Fibroblast of lung (primary cell): ENCODE measurements at places on chromosomes 1 and 21.

DNA sequence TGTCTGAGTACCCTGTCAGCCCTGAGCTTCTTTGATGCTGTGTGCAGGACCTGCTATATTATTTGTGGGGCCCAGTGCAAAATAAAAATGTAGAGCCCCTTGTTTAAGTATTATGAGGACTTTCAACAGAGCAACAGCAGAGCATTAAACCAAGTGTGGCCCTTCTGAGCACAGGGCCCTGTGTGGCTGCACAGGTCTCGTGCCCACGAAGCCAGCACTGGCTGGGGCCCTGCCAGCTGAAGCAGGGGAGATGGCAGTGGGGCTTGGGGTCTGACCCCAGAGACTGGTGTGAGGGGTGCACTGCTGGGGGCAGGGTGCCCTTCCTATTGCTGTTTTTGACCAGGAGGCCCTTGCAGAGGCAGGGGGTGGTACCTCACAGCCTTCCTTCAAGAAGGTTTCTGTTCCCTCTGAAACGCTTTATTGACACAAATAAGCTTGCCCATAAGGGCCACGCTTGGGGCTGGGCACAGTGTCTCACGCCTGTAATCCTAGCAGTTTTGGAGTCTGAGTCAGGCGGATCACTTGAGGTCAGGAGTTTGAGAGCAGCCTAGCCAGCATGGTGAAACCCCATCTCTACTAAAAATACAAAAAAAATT is 2.2 kb upstream of the SEMA4A start:
- DNase-seq = peak; percentile 29

DNA sequence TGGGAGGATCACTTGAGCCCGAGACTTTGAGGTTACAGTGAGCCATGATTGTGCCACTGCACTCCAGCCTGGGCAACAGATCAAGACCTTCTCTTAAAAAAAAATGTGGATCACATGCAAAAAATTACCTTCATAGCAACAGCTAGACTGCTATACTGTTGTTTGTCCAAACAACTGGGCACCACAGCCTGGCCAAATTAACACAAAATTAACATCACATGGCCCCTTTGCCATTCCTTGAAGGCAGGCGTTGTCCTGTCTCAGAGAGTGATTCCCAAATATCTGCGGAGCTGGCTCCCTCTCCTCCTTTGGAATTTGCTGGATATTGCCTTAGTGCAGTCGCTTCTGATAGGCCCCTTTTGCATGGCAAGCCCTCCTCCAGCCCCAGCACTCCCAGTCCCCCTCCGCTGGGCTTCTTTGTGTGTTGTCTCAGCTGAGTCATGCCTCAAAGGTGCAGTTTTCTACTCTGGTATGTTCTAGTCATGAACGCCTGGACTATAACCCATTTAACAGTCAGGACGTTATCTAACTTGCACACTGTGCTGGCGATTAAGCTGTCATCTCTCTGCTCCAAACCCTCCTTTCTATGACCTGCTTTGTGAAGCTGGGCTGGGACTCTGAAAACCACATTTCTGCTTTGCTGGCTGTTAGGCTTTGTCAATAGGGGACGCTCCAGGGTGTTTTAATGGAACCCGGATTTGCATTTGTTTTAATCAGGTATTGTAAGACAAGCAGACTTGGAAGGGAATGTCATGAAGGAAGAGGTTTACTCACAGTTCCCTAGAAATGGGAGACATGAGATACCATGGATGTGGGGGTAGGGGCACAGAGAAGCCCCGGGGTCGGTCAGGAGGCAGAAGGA is 20.1 kb upstream of the HPCAL4 start:
- DNase-seq = peak; percentile 55

- DNase-seq = no peak
These were observed 637 bp downstream of the PLXNA2 start for GRCh38 chr1:208243527-208243966.

DNA sequence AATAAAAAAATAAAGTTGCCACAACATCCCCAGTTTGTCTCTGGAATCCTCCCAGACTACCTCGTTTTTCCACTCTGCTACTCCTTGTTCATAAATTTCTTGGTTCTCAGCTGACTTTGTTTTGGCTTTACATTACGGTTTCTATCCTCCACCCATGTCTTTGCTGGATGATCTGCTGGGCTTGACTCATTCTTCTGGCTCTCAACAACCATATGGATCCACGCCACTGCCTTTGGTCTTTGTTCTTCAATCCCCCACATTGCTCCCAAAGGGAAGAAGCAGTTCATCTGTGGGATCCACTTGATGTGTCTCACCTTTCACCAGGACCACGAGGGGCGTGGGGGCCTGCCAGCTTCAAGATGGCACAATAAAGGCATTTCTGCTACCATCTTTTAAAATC is 67.1 kb upstream of the NBL1 start:
- peak; percentile 31 for DNase-seq

DNA sequence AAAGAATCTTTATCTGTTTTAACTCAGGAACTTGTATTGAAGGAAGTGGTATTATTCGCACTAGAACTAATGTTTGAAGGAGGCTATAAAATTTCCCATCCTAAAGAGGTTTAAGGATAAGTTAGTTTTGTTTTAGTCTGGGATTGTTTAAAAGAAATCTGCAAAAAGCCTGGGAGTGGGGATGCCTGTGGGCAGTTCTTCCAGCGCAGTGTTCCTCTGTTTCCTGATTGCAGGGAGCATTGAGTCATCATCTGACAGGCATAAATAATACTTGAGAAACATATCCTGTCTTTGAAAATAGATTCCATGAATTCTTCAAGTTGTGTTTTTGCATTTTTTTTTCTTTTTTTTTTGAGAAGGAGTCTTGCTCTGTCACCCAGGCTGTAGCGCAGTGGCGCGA is 350.8 kb upstream of the PTBP2 start:
- DNase-seq = peak; percentile 94

- no peak for DNase-seq
These were observed 131.1 kb downstream of the NEK7 start for GRCh38 chr1:198287916-198288315.

DNA sequence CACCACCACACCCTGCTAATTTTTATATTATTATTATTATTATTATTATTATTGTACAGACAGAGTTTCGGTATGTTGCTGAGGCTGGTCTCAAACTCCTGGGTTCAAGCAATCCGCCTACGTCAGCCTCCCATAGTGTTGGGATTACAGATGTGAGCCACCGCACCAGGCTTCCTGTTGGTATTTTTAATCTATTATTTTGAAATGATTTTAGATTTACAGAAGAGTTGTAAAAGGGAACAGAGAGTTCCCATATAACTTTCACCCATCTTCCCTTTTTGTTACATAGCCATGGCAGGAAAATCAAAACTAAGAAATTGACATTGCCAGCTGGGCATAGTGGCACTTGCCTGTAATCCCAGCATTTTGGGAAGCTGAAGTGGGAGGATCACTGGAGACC is 42.9 kb upstream of the CITED4 start:
- DNase-seq = no peak

GRCh38 chr1:230643908-230644307 is 1.6 kb downstream of the COG2 start:
- DNase-seq = peak; percentile 55
